ENCODE measurements at places on chromosomes 6 and 20. TPM values are rescaled to one million over a fixed set of nuclear protein-coding genes. Genes with fewer than 3 reads are reported as not detected.

DNA sequence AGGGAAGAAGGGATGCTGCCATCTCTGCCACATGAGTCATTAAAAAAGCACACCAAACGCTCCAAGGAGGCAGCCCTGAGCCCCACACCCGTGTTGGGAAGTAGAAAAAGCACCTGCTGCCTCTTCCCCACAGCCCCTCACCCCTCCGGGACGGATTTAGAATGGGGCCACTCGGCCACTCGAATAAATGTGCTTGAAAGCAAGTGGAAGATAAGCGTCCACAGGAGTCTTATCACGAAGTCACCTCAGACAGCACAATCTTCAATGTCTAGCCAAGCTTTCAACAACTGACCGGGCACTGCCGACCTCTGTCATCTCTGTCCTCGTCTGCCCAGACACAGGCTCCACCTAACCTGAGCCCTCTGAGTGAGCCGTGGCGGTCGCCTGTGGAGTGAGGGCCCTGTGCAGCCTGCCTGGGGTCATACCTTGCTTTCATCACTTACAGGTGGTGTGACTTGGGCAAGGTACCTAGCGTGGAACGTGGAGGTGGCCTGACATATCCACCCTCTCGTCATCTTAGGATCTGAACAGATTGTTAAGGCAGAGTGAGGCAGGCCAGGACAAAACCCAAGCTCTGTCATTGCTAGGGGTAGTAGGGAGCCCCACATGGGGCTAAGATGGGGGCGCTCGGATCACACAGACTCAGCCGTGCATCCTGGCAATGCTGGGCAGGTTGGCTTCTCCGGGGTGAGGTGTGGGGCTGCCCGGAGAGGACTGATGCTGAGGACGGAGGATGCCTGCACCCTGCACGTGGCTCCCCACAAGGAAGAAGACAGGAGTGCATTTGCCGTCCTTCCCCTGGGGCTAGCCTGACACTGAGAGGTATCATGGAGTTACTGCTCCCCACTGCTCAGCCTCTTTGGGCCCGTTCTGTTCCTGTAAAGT is 34.8 kb downstream of the PSMG4 start:
- peaks cover 16% of the 10 kb centered on the region for H3K4me1 ChIP-seq
- no peaks in the 10 kb centered on the region for H3K27me3 ChIP-seq

Gene EDN1
- 2.9 TPM for total RNA-seq

- H3K36me3 ChIP-seq = no peaks in the 10 kb centered on the region
- H3K27me3 ChIP-seq = no peaks in the 10 kb centered on the region
- DNase-seq = no peak
Observed at GRCh38 chr6:20707870-20708269, 173.6 kb downstream of the CDKAL1 start.

Gene SNAP91
- 3.4 TPM for total RNA-seq

- peaks cover 19% of the 10 kb centered on the region for H3K36me3 ChIP-seq
- H3K27me3 ChIP-seq = no peaks in the 10 kb centered on the region
- no peak overlapping the region for H3K27ac ChIP-seq
- peaks cover 6% of the 10 kb centered on the region for H3K4me1 ChIP-seq
- DNase-seq = peak; percentile 54
- H3K4me3 ChIP-seq = no peak overlapping the region
Observed at GRCh38 chr6:163554663-163555062, 140.1 kb downstream of the QKI start.

Measured in neural progenitor cell (in vitro differentiated cells).